ENCODE measurements at places on chromosomes 3 and 15.

GRCh38 chr3:145272684-145273083 lies 888.3 kb downstream of the PLOD2 start:
- DNase-seq = no peak

DNA sequence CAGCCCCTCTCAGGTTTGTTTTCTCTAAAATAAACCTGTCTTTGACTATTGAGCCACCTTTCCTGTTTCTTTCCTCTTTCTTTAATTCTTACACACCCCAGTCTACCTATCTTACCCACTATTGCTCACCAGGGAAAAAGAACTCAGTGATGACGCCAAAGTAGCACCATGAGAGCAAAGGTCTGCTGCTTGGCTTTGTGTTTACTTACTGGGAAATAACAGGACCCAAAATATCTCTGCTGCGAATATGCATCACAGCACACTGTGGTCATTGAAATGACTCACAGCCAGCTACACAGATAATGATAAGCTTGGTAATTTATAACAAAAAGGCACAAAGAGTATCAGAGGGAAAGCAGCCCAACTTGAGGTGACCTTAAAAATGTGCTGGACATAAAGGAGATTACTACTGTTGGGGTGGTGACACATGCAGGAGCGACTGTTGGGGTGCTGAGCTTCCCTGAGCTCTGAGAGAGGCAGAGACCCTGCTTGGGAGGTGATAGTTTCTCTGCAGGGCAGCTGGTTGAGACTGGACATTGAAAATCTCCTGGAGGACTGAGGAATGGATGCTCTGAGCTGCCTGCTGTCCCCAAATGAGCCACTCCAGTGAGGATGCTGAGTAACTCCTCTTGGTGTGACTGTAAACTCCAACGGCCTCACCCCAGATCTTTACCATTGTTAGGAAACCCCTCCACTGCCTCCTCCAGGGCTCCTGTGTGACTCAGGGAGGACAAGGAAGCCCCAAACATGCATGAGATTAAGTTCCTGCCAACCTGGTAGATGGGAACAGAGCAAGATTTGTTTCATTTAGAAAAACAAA lies 14.5 kb downstream of the EFCAB12 start:
- peak; percentile 87 for DNase-seq

DNA sequence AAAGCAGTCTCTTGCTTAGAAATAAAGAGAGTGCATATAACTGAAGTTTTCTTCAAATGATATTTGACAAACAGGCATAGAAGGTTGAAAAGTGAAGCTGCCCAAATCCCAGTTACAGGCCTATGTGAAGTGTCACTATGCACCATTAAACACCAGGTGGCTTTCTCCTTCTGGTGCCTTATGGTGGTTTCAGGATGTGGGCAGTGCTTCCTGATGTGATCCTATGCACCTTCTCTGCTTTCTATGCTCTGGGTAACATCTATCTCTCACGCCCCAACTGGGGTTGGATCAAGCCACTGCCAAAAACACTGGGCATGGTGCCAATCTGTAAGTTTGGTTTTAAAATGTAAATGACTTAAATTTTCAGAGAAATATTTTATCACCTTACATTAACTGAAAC lies 744.7 kb downstream of the TUSC7 start:
- no peak for DNase-seq

DNA sequence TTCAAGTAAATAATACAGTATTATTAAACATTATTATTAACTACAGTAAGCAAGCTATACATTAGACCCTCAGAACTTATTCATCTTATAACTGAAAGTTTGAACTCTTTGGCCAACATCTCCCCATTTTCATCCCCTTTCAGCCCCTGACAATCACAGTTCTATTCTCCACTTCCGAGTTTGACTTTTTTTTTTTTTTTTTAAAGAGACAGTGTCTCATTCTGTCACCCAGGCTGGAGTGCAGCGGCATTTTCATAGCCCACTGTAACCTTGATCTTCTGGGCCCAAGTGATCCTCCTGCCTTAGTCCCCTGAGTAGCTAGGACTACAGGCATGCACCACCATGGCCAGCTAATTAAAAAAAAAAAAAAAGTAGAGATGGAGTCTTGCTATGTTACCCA lies 41.3 kb upstream of the LRIG1 start:
- no peak for DNase-seq

GRCh38 chr3:140188285-140188684 lies 253.3 kb downstream of the CLSTN2 start:
- DNase-seq = no peak

DNA sequence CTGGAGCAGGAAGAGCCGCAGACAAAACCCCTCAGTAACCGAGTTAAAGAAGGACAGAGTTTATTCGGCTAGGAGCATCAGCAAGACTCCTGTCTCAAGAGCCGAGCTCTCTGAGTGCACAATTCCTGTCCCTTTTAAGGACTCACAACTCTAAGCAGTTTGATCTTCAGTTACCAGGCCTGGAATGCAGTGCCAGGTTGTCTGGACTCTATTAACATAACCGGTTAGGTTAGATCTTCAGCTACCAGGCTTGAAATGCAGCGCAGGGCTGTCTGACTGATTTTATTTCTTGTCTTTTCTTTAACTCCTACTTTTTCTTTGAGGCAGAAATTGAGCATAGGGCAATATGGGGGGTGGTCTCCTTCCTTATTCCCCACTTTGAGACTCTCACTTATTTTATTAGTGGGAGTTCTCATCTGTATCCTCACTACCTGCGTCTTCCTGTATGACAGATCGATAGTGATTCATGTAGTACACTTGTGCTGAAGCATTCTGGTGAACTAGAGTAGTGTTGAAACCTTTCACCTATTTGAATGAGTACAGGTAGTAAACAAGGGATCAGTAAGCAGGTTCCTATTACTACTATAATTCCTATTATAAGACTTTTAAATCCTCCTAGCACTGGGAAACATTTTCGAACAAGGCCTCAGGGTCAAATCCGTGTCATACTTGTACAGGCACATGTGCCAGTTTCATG lies 325.0 kb downstream of the CGGBP1 start:
- no peak for DNase-seq

GRCh38 chr15:80123034-80123433 lies 29.8 kb upstream of the FAH start:
- DNase-seq = no peak

DNA sequence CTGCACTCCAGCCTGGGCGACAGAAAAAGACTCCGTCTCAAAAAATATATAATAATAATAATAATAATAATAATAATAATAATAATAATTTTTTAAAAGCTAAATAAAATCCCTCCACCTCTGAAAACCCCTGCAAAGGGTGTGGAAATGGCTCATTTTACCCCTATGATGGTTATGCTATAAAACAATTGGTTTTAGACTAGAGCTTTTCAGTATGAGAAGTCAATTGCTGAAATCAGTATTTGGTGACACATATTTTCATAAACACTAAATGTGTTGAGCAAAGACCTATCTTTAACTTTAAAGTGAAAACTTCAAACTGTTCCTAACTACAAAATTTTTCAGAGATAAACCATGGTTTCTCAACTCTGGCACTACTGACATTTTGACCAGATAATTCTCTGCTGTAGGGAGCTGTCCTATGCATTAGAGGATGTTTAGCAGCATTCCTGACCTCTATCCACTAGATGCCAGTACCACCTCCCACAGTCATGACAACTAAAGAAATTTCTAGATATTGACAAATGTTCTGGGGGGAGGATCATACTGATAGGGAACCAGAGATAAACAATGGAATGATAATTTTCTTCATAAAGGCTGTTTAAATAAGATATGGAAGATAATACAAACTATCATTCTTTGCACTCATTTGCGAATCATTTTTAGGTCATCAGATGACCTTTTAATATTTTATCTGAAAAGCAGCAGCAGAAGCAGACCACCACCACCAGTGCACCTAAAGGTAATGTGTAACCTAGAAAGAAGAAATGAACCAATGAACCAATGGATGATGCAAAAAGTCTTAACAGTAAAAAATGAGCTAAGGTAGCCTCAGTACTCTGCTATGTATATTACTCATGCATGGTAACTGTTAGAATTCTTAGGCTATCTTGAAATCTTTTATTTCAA lies 13.8 kb downstream of the PTPN9 start:
- no peak for DNase-seq

GRCh38 chr15:66842710-66843441 lies 140.8 kb downstream of the SMAD6 start:
- no peak for DNase-seq

All from non-pigmented ciliary epithelial cell (primary cell).